Amygdala (tissue), 56 donors: ENCODE measurements at places on chromosomes 12 and 14.

GRCh38 chr12:33116284-33116683, 219.7 kb upstream of the PKP2 start:
- no peak for DNase-seq

GRCh38 chr12:126784328-126784921, 1482.5 kb upstream of the TMEM132C start:
- no peak for DNase-seq

DNA sequence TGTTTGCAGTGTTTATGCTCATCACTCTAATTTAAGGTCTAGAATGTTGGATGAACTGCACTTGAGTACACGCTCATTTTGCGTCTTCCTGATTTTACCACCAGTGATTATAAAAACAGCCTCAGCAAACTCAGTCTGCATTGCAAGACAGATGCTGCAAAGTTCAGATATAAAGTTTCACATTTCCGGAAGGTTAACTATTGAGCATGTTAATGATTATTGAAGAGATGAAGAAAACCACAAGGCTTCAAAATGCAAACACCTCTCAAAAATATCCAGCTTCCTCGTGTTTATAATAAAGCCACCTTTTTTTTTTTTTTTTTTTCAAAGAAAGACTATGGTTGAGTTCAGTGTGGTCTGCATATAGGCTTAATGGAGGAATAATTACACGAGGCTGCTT, 92.1 kb upstream of the BMP4 start:
- DNase-seq = no peak

DNA sequence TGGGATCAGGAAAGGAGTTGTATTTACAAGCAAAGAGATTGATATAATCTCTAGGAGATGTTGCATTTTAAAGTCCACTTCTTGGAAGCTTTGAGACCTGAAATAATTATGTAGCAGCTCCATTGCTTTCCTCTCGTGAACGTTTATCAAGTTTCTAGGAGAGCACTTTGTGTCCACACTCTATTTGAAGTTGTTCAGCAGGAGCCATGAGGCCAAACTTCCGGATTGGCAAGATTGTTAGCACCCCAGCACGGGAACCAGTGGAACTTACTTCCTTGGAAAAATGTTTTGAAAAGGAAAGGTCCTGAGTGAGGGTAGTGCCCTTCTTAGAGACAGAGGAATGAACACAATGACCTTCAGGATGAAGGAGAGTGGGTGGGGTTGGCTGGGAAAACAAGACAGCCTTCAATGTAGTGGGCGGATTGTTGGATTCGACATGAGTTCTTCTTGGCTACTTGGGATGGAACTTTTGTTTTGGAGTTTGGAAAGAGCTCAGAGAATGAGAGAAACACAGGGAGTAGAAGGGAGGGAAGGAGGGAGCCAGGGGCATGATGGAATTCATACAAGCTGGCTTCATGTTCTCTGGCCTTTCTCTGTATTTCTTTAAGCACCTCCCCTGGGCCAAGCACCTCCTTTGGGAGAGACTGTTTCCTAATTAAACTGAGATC, 23.8 kb upstream of the CISTR start:
- no peak for DNase-seq

DNA sequence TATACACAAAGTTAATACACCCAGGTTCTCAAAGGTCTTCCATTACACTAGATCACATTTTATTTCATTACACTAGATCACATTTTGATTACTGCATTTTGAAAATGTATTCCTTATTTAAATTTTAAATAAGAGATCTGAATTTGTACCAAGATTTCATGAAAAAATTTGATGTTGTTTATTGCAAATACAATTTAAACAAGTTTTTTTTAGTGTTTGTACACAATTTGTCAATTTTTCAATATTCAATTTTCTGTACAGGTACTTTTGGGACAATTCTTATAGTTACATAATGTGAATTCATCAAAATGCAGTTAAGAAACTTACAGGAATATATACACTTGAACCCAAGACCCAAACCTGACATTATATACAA, 14.3 kb downstream of the SLC38A2 start:
- no peak for DNase-seq

DNA sequence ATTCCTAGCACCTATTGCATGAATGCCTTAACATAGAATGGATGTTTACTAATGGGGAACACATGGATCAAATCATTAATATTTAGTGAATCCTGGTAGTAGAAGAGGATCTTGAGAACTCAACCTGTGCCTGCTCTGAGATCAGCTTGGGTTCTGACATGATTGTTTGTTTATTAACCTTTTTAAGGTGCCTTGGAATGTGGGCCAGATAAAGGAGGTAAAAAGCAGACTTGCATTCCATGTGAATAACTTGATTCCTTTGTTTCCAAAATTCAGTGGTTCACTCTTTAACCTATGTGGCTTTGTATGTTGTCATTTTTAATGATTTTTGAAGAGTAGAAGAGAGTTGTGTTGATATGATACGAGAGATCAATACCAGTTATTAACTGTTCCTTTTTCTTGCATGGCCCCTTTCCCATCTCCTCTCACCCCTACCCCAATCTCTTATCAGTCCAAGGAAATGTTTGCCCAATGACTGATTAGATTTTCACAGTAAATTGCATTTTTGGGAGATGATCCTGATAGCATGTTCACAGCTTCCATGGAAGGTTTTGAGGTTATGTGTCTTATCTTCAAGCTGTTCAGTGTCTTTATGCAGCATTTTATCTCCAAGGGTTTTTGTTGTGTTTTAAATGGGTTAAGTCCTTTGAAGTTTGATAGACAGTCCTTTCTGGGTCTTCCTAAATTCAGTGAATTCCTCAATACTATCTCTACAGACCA, 193.7 kb upstream of the FRMD6 start:
- no peak for DNase-seq

- DNase-seq = no peak
Measured at GRCh38 chr12:94710933-94711332, 60.6 kb upstream of the TMCC3 start.

- DNase-seq = no peak
Measured at GRCh38 chr14:99937475-99938244, 127.6 kb upstream of the EVL start.

- DNase-seq = no peak
Measured at GRCh38 chr12:3631272-3631637, 121.7 kb downstream of the CRACR2A start.

DNA sequence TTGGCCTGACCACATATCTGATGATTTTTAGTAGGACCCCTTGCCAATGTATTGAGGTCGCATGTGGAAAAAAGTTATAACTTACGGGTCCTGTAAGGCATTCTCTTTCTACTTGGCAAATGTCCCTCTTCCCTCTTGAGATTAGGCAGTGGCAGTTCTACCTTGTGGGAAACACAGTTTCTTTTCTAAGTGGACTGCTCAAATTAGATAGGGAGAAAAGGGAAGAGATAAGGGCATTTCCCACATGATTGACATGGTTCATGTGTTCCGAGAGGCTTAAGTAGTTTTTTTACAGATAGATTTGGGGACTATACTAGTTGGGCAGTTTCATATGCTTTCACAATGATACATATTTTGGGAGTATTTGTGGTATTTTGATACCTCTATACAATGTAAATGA, 154.7 kb downstream of the FBXL14 start:
- no peak for DNase-seq

GRCh38 chr14:91142214-91142668, 28.4 kb downstream of the DGLUCY start:
- no peak for DNase-seq

GRCh38 chr12:12614342-12614741, 2.7 kb downstream of the CREBL2 start:
- no peak for DNase-seq

- DNase-seq = no peak
Measured at GRCh38 chr12:27549236-27549800, 25.3 kb downstream of the PPFIBP1 start.

DNA sequence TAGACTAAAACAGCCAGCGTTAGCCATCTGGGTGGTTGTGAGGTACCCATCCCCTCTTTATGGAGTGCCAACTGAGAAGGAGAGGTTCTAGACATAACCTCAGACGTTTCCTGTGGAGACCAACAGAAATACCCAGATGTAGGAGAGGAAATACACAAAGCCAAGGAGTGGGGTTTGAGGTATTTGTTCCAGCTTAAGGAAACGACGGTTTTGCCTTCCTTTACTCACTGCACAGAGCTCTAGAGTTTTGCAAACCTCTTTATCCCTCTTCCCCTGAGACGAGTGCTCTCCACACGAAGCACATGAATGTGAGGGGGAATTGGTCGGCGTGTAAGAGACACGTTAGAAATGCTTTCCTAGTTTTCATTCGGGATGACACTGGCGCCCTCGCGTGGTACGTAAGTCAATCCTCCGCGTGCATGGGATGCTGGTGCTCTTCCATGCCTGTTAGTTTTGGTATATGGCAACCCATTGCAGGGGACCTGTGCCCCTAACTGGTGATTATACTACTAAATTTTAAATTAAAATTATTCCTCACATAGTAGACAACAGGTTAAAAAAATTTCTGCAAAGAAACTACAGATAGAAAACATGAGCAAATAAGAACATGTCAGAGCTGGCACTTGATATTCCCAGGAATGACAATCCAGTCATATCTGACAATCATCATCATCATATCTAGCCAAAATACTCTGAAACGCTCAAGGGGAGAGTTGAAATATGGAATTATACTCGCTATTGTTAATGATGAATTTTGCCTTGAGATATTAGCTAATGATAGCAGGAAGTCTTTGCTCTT, 121.7 kb downstream of the PPM1H start:
- DNase-seq = no peak

DNA sequence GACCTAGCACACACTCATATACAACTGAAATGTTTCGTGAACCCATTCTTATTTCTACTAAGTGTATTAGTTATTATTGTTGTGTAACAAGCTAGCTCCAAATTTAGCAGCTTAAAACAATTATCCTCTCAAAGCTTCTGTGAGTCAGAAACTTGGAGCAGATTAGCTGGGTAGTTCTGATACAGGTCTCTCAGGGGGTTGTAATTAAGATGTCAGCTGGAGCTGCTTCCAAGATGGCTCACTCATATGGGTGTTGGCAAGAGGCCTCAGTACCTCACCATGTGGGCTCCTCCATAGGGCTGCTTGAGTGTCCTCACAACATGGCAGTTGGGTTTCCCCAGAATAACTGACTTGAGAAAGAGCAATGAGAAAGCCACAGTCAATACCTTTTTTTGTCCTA, 9.8 kb downstream of the GPR135 start:
- no peak for DNase-seq

DNA sequence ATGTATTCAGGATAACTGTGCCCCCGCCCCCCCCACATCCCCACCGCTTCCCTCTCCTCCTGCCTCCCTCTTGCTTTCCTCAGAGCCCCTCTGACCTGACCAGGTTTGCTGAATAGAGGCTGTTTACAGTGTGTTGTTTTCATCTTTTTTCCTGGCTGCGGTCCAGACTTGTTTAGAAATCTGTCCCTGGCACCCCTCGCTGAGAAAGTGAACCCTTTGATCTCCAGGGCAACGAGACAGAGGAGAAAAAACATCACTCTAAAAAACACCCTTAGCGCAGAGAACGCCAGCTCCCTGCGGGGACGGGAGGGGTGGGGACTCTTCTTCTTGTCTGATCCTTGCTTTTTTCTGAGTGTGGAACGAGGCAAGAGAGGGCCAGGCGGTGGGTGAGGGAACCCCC, 22.5 kb downstream of the SDS start:
- DNase-seq = peak; percentile 29

GRCh38 chr14:89701211-89702043, 253.1 kb downstream of the EFCAB11 start:
- DNase-seq = peak; percentile 43

DNA sequence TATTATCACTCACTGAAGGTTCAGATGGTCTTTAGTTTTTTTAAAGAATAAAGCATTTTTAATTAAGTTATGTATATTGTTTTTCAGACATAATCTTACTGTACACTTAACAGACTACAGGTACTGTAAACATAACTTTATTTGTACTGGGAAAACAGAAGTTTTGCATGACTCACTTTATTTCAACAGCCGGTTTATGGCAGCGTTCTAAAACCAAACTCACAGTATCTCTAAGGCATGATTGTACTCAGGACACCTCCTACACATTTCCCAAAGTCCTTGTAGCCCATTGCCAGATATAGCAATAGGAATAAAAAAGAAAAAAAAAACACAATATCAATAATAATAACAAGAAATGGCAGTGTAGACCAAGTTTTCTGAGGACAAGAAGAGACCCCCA, 1341.4 kb downstream of the FSCB start:
- DNase-seq = no peak

DNA sequence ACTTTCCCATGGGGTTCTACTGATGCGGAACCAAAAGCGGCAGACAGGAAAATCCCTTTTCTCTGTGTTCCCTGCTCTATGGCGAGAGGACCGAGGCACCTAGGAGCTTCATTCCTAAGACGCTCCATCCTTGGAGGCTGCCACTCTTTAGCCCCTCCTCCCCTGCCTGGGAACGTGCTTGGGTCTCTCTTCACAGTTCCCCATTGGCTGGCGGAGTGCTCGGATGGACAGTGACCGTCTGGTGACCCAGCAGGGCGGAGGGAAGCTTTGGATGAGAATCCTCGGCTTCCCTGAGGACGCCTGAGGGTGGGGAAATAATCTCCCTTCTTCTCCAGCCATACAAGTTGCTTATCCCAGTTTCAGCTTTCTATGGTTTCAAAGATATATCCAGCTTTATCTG, 37.3 kb downstream of the KCNA5 start:
- no peak for DNase-seq
